ENCODE measurements at places on chromosomes 11 and 22. TPM values are rescaled to one million over a fixed set of nuclear protein-coding genes. Genes with fewer than 3 reads are reported as not detected.

The STT3A gene
- 225 TPM for total RNA-seq

The A4GALT gene
- 33.1 TPM for total RNA-seq

The GLYATL1 gene
- total RNA-seq, result not detected

The KCNQ1OT1 gene
- 0.10 TPM for total RNA-seq

The CSRP3 gene
- not detected for total RNA-seq

The TUBGCP6 gene
- total RNA-seq, result 21.1 TPM

The MUC6 gene
- total RNA-seq, result not detected

The CCND1 gene
- 576 TPM for total RNA-seq

The SLC22A9 gene
- total RNA-seq, result not detected

The PATE1 gene
- total RNA-seq, result not detected

The LUZP2 gene
- not detected for total RNA-seq

The ADAMTS15 gene
- total RNA-seq, result 0.05 TPM

The RPL3 gene
- 1,636 TPM for total RNA-seq

The DCHS1 gene
- total RNA-seq, result 23.9 TPM

The RIMBP3C gene
- total RNA-seq, result 0.05 TPM

The DEFB131B gene
- not detected for total RNA-seq

The ESAM gene
- total RNA-seq, result 317 TPM

The NAV2 gene
- total RNA-seq, result 35.3 TPM

The OTUB1 gene
- 106 TPM for total RNA-seq

The OR51M1 gene
- total RNA-seq, result not detected

The SLC22A12 gene
- not detected for total RNA-seq

The BAIAP2L2 gene
- 0.54 TPM for total RNA-seq

The CHRM1 gene
- total RNA-seq, result not detected

The RAB38 gene
- total RNA-seq, result 12.3 TPM

The CCDC87 gene
- total RNA-seq, result not detected

The NRGN gene
- total RNA-seq, result 21.7 TPM

The PRSS23 gene
- total RNA-seq, result 214 TPM

The TMPRSS4 gene
- total RNA-seq, result not detected

The CST6 gene
- total RNA-seq, result 0.25 TPM
